ENCODE measurements at places on chromosomes 5 and 9.

DNA sequence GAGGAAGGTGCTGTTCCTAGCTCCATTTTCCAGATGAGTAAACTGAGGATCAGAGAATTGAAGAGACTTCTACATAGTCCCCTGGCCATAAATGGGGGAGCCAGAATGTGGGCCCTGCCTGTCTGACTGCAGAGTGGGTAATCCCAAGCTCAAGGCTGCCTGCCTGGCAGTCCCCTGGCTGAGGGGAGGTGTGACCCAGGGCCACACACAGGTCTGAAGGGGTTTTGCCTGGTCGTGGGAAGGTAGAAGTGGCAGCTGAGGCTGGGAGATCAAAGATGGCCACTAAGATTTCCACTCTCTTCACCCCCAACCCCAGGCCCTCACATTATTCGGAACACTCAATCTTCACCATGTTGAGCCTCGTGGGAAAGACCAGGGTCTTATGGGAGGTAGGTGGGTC lies 176.3 kb downstream of the MACROH2A1 start:
- DNase-seq: no peak

DNA sequence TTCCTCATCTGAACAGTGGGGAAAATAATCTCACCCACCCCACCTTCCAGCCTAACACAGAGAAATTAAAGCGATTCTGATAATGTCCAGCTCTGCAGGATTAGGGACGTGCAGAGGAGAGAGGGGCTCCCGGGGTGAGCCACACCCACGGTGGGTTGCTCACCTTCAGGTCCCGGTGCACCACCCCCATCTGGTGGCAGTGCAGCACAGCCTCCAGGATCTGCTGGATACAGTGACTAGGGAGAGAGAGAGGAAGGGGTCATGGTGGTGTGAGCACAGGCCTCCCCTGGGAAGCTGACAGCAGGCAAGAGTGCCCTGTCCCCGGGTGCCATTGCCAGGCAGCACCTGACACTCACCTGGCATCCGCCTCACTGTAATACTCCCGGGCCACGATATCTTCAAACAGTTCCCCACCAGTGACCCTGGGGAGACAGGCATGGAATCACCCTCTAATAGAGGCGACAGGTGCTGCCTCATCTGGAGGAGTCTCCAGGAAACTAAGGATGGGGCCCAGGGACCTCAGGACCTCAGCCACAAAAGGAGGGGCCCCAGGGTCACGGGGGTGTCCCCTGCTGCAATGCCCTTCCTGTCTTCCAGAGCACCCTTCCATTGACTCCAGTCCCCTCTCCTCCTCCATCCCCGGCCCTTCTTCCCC lies 33.0 kb downstream of the CAMK2A start:
- DNase-seq: no peak

DNA sequence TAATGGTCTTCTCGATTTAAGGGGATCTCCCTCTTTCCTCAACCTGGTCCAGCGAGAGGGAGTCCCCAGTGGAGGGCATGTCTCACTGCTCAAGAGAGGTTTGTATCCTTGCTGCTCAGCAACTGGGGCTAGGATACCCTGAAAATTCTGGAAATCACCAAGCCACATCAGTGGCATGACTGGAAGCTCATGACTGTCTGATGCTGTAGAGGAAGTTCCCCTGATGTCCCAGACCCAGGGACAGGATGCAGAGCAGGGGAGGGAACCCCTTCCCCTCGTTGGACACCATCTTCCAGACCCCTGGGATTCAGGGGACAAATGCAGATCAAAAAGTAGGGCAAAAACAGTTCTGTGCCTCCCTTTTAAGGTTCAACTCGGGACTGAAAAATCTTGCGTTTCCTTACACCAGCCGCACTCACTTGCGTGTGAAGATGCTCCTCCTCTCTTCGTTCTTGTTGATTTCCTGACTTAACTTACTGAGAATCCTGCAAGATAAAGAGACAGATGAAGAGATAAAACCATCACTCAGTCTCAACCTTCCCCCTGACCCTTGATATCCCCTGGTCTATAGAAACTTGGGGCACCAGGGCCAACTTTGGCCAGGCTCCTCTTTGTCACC lies 22.1 kb downstream of the LCP2 start:
- no peak for DNase-seq

DNA sequence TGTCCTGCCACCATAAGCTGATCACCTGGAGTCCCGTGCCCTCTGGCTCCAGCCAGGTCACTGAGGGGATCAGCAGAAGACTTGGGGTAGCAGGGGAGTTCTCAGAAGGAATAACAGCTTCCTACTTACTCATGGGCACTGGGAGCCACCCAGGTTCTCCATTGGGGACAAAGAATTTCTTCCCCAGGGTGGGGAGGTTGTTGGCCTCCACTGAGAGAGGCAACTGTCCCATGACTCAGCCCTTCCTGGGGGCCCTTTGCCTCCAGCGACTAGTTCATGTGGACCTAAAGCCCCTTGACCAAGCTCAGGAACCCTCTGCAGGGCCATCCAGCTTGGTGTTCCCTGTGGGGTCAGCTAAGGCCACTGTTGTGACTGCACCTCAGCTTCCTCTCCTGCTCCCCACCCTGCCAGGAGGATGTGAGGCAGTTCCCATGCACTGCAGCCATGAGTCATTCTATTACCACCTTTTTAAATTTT lies 175.0 kb downstream of the AUH start:
- no peak for DNase-seq

- no peak for DNase-seq
These were observed 994.7 kb downstream of the CDH12 start for GRCh38 chr5:21858441-21858840.

DNA sequence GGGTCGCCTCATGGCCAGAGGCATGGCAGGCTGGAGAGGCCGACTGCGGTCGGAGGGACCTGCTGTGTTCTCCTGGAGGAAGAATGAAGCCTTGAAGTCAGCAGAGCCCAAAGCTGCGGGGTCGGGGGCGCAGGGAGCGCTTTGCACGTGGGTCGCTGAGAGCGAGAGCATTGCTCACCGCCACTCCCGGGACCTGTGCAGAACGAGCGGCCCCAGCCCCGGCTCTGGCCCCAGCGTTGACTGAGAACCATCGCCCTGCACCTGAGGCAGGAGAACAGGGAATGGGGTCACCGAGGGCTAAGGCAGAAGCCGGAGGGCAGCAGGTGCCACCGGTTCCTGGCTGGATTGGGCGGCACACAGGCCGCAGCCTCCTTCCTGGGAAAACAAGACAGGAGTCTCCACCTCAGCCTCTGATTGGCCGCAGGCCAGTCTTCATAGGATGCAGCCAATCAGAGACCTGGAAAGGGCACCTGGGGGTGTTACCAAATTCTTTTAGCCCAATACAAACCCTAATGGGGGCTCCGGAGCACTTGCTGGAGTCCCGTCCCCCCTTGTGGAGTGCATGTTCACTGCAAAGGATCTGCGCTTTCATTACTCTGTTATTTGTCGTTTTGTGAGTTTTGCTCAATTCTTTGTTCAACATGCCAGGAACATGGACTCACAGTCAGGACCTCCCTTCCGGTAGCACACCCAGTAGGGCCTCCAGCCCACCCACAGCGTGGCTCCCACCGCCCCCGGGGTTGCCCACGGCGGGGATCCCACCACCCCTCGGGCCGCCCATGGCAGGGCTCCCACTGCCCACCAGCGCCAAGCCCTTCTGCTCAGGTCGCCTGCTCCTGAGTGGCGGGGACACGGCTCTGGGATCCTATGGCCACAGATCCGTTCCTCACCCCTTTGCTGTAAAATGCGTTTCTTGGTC lies 24.7 kb upstream of the SLC6A19 start:
- DNase-seq: no peak

All from stimulated activated CD4-positive, alpha-beta T cell treated with anti-CD3 and anti-CD28 coated beads, Interleukin-1b, Interleukin-23, amount 100 ng/mL, for 4 hours (primary cell).